Activated naive CD8-positive, alpha-beta T cell treated with anti-CD3 and anti-CD28 coated beads, Interleukin-2, amount 50 U/mL, for 24 hours (primary cell): ENCODE measurements at places on chromosomes 1 and 21.

DNA sequence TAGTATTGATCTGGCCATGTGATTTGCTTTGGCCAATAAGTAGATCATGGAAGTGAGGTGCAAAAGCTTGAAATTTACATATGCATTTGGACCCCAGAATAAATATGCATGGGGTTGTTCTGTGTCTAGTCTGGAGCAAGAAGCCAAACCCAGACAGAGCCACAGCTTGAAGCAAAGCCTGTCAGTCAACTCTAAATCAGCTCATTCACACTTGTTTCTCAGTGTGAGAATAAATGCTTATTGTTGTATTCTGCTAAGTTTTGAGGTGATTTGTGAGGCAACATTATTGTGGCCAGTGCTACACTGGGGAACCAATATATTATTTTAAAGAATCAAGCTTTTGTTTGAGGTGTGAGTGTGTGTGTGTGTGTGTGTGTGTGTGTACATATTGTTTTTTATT is 12.2 kb upstream of the PGLYRP3 start:
- no peak overlapping the region for H3K4me3 ChIP-seq
- no peaks in the 10 kb centered on the region for H3K4me1 ChIP-seq
- no peaks in the 10 kb centered on the region for H3K36me3 ChIP-seq
- H3K27ac ChIP-seq = no peak overlapping the region

- no peak overlapping the region for H3K27ac ChIP-seq
- no peaks in the 10 kb centered on the region for H3K36me3 ChIP-seq
- peaks cover 2% of the 10 kb centered on the region for H3K4me1 ChIP-seq
- DNase-seq = no peak
These were observed 5.0 kb downstream of the NGF start for GRCh38 chr1:115332813-115333608.

DNA sequence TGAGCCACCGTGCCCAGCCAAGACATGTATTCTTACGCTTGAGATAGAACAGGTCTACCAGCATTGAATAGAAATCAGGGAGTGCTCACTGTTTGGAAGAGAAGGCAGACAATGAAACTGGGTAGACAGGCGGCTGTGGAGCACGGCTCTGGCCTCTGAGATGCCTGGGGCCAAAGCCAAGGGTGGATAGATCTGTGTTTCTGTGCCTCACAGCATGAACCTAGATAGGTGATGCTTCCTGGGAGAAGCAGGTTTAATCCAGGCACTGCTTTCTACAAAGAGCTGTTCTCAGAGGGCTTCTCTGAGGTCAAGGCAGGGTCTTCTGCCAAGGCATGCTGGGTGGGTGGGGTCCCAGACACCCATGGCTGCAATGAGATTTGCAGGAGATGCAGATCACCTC is 24.6 kb upstream of the PRSS38 start:
- H3K4me3 ChIP-seq = no peak overlapping the region
- H3K36me3 ChIP-seq = no peaks in the 10 kb centered on the region
- H3K27me3 ChIP-seq = peaks cover 3% of the 10 kb centered on the region
- peaks cover 15% of the 10 kb centered on the region for H3K4me1 ChIP-seq

DNA sequence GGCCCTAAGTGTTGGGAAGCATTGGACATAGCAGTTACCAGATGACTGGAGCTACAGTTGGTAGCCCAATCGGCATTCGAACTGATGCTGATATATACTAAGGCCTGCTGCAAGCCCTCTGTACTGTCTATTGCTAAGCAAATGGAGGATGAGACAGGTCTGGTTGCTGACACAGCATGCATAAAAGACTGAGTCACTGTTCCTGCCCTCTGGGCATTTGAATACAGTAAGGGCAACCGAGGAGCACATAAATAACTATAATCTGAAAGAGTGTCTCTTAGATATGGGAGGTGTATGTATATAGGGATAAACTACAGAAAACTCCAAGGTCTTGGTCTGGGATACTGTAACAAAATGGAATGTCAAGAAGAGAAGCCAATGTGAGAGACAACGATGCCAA is 16.8 kb upstream of the MARK1 start:
- no peaks in the 10 kb centered on the region for H3K4me1 ChIP-seq
- H3K27ac ChIP-seq = no peak overlapping the region
- no peak overlapping the region for H3K4me3 ChIP-seq
- no peak for DNase-seq

DNA sequence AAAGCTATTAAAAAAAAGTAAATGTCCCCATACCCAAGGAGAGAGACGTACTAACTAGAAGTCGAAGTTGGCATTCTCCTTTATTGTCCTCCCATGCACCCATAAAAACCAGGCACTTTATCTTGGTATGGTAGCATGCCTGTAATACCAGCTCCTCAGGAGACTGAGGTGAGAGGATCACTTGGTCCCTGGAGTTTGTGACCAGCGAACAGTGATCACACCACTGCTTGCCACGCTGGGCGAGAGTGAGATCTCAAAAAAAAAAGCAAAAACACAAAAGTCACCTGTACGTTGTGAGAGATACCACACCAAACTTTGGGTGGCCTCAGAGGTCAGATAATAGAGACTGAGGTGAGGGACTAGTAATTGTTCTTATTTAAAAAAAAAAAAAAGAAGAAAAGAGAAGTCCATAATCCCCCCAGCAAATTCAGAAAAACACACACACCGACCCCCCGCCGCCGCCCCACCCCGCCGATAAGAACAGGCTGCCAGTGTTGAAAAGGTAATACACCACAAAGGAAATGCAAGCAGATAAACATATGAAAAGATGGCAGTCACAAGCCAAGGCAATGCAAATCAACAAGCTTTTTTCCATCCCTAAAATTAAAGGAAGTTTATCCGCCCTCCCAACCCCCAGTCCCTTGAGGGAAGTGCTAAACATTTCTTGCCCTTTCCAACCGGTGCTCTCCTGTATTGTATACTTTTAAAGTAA is 3.6 kb downstream of the L1TD1 start:
- no peak overlapping the region for H3K4me3 ChIP-seq
- DNase-seq = no peak
- no peak overlapping the region for H3K27ac ChIP-seq
- H3K27me3 ChIP-seq = peaks cover 38% of the 10 kb centered on the region

DNA sequence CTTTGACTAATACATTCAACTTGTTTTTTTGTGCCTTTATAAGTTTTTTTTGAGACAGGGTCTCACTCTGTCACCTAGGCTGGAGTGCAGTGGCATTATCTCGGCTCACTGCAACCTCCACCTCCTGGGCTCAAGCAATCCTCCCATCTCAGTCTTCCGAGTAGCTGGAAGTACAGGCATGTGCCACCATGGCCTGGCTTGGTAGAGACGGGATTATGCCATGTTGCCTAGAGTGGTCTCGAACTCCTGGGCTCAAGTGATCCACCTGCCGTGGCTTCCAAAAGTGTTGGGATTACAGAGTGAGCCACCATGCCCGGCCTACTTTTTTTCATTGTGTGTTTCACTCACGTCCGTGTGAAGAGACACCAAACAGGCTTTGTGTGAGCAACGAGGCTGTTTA is 202.7 kb downstream of the DISC1 start:
- no peaks in the 10 kb centered on the region for H3K27me3 ChIP-seq
- no peaks in the 10 kb centered on the region for H3K4me1 ChIP-seq
- H3K27ac ChIP-seq = no peak overlapping the region
- DNase-seq = no peak

DNA sequence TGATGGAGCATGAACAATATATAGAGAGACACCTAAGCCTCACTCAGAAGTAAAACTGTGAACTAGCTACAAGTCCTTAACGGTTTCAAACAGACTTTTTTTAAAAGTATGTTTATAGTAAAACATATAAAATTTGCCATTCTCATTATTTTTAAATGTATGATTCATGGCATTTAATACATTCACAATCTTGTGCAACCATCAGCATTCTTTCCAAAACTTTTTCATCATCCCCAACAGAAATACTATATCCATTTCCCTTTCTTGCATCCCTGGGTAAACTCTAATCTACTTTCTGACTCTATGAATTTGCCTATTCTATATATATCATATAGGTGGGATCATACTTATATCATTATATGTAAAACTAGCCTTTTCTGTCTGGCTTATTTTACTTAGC is 25.5 kb downstream of the EVI5 start:
- H3K4me1 ChIP-seq = no peaks in the 10 kb centered on the region
- H3K36me3 ChIP-seq = no peaks in the 10 kb centered on the region
- no peak overlapping the region for H3K27ac ChIP-seq
- H3K27me3 ChIP-seq = peaks cover 6% of the 10 kb centered on the region
- DNase-seq = no peak

DNA sequence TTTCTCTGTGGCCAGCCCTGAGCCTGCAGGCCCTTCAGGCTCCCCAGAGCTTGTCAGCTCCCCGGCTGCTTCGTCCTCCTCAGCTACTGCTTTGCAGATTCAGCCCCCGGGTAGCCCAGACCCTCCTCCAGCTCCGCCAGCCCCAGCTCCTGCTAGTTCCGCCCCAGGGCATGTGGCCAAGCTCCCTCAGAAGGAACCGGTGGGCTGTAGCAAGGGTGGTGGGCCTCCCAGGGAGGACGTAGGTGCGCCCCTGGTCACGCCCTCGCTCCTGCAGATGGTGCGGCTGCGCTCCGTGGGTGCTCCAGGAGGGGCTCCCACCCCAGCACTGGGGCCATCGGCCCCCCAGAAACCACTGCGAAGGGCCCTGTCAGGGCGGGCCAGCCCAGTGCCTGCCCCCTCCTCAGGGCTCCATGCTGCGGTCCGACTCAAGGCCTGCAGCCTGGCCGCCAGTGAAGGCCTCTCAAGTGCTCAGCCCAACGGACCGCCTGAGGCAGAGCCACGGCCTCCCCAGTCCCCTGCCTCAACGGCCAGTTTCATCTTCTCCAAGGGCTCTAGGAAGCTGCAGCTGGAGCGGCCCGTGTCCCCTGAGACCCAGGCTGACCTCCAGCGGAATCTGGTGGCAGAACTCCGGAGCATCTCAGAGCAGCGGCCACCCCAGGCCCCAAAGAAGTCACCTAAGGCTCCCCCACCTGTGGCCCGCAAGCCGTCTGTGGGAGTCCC is 45.4 kb downstream of the YARS1 start:
- no peak for DNase-seq
- H3K27ac ChIP-seq = no peak overlapping the region
- H3K36me3 ChIP-seq = peaks cover 18% of the 10 kb centered on the region
- H3K27me3 ChIP-seq = peaks cover 2% of the 10 kb centered on the region
- peaks cover 18% of the 10 kb centered on the region for H3K4me1 ChIP-seq
